ENCODE measurements at places on chromosomes 16 and 17. TPM values are rescaled to one million over a fixed set of nuclear protein-coding genes. Genes with fewer than 3 reads are reported as not detected.

DNA sequence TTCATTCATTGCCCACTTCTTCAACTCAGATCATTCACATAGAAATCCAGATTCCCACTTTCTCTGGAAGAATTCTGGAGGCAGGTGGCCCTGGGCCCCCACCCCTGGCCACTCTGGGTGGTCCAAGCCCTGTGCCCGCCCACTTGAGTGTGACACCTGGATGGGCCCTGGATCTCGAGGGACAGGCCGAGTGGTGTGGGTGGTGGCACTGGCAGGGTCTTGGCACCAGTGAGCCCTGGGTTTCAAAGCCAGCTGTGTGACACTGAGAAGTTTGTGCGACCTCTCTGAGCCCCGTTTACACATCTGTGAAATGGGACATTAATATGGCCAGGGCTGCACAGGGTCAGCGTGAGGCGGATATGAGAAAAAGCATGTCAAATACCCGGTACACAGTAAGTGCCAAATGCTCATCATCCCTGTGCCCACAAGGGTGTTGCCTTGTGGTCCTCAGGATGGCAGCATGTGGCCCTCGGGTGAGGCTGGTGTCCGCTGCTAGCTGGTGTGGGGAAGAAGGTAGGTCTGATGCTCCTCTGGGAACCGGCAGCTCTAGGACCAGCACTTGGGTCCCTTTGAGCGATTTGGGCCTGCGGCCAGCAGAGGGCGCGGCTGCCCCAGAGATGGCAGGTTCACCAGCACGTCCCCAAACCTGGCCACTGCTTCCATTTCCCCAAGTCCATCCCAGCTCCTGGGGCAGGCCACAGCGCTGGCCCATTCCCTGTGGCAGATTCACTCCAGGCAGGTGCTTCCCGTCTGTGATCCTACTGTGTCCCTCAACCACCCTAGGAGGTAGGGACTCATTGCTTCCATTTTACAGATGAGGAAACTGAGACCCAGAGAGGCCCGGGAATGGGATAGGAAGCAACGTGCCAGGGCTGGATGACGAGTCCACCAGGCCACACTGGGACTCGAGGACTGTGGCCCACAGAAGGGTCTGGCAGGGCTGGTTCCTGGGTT lies 3.6 kb downstream of the OSGIN1 start:
- H3K36me3 ChIP-seq, result no peaks in the 10 kb centered on the region
- H3K4me3 ChIP-seq, result no peak overlapping the region
- peaks cover 9% of the 10 kb centered on the region for H3K4me1 ChIP-seq

GRCh38 chr16:30820952-30821421 lies 34.0 kb upstream of the ZNF629 start:
- H3K27ac ChIP-seq, result no peak overlapping the region
- no peaks in the 10 kb centered on the region for H3K36me3 ChIP-seq
- no peaks in the 10 kb centered on the region for H3K27me3 ChIP-seq
- H3K4me3 ChIP-seq, result no peak overlapping the region

Gene OTOA
- 0.28 TPM for total RNA-seq

DNA sequence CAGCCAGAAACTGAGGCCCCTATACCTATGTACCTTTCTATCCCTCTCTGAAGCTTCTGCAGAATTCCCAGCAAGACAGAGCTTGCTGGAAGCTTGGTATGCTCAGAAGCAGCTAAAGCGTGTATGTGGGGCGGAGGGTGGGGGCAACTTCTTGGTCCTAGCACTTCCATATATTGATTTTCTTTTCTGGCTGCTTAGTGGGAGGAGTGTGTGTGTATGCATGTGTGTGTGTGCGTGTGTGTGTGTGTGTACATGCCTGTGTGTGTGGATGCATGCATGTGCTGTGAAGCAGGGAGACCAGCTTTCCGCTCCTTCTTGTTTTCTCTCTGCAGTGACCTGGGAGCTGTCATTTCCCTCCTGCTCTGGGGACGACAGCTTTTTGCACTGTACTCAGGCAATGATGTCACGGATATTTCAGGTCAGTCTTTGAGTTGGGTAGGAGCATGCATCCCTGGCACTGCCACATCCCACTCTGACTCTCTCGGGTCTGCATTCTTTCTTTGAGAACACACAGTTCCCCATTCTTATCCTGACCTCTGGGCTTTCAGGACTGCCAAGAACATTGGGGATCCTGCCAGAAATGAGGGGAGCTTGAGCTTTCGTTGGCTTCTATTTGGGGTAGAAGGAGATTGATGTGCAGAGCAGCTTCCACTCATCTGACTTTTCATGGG lies 10.7 kb downstream of the HPR start:
- H3K27me3 ChIP-seq, result no peaks in the 10 kb centered on the region
- no peak overlapping the region for H3K4me3 ChIP-seq
- H3K36me3 ChIP-seq, result peaks cover 4% of the 10 kb centered on the region
- H3K27ac ChIP-seq, result no peak overlapping the region
- no peaks in the 10 kb centered on the region for H3K4me1 ChIP-seq

Gene SPN
- 48.7 TPM for total RNA-seq

Gene PRAC2
- total RNA-seq, result not detected

- H3K27me3 ChIP-seq, result peaks cover 66% of the 10 kb centered on the region
- no peaks in the 10 kb centered on the region for H3K4me1 ChIP-seq
- DNase-seq, result no peak
- peaks cover 5% of the 10 kb centered on the region for H3K36me3 ChIP-seq
Measured at GRCh38 chr16:66948134-66948836, 12.8 kb upstream of the CES3 start.

Gene TERB1
- total RNA-seq, result 0.09 TPM

Gene MPP3
- 0.61 TPM for total RNA-seq

DNA sequence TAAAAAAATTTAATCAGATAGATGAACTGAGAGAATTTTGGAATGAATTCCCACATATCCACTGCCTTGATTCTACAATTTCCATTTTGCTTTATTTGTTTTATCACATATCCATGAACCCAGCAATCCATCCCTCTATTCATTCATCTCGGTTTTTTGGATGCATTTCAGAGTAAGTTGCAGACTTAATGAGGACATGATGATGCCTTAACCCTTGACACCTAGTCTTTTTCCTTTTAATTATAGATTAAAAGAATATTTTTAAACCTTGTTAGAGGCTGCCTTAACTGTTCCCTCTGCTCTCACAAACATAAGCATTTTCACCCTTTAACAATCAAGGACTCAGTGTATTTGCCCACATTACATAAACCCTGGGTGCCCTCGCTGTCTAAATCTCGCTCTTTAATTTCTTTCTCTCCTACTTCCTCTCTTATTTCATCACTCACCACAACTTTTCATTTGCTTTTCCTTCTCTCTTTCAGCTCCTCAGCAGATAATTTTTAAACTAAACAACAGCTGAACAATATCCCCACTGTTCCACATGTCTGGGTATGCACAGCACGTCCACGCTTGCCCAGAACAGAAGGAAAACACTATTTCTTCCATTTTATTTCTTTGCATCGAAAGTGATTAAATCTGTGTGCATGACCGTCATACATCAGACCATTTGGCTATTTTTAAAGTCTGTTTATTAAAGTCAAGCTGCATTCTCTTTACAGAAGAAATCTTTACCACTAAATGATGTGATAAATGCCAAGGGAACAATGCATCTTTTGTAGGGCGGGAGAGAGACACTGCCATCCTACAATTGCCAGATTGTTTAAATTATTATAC lies 39.9 kb downstream of the IQCK start:
- no peak overlapping the region for H3K27ac ChIP-seq
- H3K4me1 ChIP-seq, result no peaks in the 10 kb centered on the region
- H3K27me3 ChIP-seq, result no peaks in the 10 kb centered on the region
- no peaks in the 10 kb centered on the region for H3K36me3 ChIP-seq
- no peak for DNase-seq

Gene GINS2
- 23.2 TPM for total RNA-seq
